ENCODE measurements at places on chromosomes 6 and 20.
A peak's percentile ranks its signal among the peaks of the same experiment; 100 is the strongest.

DNA sequence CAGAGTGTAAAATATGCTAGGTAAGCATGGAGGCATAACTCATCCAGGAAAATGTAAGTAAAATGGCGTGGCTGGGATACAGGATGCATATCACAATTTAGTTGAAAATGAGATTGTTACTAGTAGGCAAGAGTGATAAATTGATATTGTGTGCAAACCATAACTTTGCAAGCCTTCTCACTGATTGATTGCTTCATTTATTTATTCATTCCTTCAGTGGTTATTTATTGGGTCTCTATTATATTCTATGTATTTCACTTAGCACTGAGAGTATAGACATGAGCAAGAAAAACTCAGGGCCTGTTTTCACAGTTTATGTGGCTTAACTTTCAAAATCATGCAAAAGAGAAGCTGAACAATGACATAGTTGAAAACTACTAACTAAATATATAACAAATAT is 241.0 kb upstream of the EYS start:
- no peak for DNase-seq

- no peak for DNase-seq
Measured at GRCh38 chr6:56291302-56291917, 44.0 kb upstream of the COL21A1 start.

GRCh38 chr6:138504764-138505689 is 5.7 kb upstream of the NHSL1 start:
- DNase-seq, result no peak

DNA sequence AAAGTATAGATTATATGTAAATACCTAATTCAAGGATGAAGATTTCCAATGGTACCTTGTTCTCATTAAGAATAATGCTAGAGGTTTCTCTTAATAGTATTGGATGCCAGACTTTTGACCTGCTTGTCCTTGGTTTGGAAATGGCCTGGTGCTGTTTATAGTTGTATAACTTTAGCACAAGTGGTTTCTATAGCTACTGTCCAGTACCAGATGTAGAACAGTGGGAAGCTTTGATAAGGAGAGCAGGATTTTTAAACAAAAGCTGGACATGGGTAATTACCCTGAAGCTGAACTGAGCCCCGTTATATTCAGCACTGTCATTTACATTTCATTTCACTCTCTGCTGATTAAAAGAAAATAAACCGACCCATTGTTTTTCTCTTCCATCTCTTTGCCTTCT is 43.7 kb downstream of the TRMT11 start:
- DNase-seq, result no peak

DNA sequence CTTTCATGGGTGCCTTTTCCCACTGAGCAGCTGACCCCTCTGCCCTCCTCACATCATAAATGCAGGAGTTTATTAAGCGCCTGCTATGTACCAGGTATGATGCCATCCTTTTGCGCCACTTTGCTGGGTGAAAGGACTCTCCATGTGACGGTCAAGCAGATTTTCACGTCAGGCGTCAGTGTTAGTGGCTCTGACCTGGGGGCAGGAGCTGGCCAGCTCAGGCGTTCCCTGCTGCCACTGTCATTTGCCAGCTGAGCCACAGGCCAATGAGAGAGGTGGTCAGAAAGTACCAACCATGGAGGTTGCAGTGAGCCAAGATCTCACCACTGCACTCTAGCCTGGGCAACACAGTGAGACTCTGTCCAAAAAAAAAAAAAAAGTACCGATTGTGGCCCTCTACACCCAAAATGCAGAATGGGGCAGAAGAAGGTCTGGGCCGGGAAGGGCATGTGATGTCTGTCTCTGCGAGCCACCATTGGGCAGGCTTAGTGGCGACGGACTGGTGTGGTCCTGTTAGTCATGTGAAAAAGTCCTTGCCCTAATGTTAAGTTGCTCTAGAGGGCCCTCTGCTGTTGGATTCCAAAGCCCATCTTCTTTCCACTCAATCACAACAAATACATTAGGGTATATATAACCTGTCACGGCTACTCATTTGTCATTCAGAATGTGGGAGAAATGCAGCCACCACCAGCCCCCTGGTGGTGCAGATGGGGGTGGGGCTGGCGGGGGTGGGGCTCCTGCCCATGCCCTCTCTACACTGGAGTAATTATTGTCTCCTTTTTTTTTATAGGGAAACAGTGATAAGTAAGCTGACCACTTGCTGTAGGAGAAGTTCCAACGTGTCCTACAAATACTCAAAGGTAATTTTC is 18.4 kb upstream of the SLC22A1 start:
- no peak for DNase-seq

DNA sequence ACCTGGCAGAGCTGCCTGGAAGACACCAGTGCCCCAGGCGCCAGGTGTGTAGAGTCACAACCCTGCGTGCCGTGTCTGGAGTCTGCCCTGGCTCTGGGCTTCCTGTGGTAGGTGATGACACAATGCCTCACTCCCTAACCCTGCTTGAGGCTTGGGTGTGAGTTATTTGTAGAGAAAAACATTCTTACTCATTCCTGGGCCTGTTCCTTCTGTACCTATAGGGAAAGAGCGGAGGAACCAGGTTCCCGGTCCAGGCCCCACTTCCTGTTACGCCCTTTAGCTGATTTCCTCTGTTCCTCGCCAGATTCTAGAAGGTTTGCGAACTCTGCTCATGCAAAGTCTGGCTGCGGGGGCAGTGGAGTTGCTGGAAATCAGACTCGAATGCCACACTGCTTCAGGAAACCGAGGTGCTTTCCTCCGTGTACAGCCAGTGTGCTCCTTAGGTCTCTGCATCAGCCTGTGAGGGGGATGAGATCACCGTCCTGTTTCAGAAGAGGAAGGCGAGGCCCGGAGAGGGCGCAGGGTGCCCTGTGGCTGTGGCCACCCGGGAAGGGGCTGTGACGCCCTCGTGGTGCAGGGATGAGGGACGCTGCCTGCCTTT is 67.1 kb upstream of the DUSP22 start:
- peak; percentile 41 for DNase-seq

GRCh38 chr20:44526129-44526528 is 4.3 kb upstream of the SERINC3 start:
- DNase-seq, result no peak

GRCh38 chr6:117018771-117019170 is 141.7 kb downstream of the RFX6 start:
- DNase-seq, result no peak

- DNase-seq, result no peak
Measured at GRCh38 chr6:5337573-5337972, 76.3 kb downstream of the FARS2 start.

GRCh38 chr6:46325561-46326530 is 155.1 kb upstream of the ENPP5 start:
- DNase-seq, result no peak

DNA sequence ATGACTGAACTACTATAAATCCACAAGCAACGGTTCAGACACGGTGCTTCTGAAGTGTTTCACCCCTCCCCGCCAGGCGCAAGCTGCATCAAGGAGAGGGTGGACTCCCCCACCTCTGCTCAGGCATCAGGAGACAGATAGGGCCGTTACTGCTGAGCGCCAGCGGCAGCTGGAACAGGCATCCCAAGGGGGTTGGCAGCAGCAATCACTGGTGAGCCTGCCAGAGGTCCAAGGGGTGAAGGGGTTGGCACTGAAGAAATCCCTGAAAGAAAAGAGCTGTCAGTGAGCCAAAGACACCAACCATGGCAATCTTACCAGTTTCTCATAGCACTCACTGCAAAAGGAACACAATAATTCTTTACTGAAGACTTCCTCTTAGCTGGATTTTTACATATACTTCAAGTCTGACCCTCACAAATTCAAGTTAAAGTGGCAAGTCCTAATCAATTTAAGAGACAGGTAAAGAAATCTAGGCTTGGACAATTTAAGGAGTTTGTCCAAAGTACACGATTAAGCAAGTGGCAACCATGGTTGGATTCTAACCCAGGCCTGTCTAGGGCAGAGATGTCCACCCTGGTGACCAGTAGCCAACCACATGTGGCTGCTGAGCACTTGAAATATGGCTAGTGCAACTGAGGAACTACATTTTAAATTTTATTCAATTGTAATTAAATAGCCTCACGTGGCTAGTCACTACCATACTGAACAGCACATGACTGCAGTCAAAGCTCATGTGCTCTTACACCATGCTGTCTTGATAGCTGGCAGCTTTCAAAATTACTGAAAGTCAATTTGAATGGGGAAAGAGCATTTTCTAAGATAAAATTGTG is 21.7 kb upstream of the TBC1D20 start:
- no peak for DNase-seq

- DNase-seq, result no peak
Measured at GRCh38 chr6:113909224-113909856, 52.2 kb downstream of the MARCKS start.

- DNase-seq, result no peak
Measured at GRCh38 chr20:62458275-62459251, 17.2 kb downstream of the GATA5 start.

GRCh38 chr6:14826456-14826855 is 419.4 kb upstream of the JARID2 start:
- no peak for DNase-seq

- no peak for DNase-seq
Measured at GRCh38 chr6:7213416-7213815, 99.6 kb downstream of the SSR1 start.

GRCh38 chr20:44981736-44982406 is 15.6 kb downstream of the STK4 start:
- DNase-seq, result no peak

DNA sequence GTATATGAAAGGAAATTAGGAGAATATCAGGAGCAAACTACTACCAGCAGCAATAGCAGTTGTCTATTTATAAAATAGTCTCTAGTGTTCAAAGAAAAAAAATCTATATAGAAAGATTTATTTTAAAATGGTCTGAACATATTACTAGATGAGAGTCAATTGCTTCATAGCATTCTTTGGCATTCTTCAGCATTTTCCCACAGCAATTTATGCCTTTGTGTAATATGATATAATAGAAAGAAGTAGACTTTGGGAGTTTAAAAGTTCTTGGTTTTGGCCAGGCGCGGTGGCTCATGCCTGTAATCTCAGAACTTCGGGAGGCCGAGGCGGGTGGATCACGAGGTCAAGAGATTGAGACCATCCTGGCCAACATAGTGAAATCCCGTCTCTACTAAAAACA is 157.0 kb upstream of the PLN start:
- DNase-seq, result no peak

- no peak for DNase-seq
Measured at GRCh38 chr20:15333170-15333569, 995.8 kb upstream of the FLRT3 start.

DNA sequence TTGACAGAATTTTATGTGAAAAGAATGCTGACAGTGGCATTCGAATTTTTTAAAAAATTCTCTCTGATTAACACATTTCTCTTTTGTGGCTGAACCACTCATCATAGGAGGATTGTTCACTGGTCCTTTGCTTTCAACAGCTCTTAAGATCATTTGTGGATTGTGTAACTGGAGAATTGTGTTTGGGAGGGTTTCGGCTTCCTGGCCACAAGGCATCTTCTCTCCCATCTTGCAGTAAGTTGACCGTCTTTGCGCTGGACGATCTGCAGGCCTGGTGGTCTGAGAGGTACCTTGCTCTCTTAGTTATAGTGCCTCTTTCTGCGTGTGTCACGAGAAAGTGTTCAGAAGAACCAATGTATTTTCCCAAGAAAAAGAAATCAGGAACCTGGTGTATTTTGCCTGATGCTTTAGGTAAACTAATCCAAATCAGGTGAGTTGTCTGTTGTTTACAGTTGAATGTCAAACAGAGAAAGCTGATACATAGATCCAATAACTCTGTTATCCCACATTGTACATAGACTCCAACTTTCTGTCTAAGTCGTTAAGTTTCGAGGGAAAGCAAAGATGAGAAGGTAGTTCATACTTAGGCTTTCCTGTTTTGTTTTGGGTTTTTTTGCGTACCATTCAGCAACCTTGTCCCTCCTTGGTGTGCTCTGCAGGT is 14.8 kb upstream of the EXOC2 start:
- DNase-seq, result no peak

GRCh38 chr20:10639077-10639736 is 34.6 kb downstream of the JAG1 start:
- no peak for DNase-seq

DNA sequence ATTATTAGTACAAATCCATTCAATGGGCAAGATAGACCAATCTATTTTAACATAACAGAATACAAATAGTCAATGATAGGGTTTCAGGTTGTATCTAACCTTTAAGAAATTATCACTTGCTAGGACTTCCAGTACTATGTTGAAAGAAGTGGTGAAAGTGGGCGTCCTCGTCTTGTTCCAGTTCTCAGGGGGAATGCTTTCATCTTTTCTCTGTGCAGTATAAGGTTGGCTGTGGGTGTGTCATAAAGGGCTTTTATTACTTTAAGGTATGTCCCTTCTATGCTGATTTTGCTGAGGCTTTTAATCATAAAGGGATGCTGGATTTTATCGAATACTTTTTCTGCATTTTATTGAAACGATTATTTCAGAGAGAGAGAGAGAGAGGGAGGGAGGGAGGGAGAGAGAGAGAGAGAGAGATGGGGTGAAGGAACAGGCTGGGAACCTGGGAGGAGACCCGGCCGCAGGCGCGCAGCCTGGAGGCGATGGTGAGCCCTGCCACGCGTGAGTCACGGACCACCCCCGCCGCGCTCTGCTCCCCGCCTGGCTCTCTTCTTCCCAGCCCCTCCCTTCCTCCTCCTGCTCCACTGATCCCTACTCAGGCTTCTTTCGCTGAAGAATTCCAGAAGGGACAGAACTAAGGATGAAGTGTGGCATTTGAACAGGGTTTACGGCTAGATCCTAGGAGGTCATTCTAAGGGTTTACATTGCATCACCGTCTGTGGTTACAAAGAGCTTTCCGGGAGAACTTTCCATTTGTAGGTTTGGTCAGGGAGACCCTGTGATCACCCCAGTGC is 45.5 kb upstream of the HLA-E start:
- DNase-seq, result no peak

GRCh38 chr6:169558774-169559441 is 142.9 kb downstream of the WDR27 start:
- DNase-seq, result no peak

- no peak for DNase-seq
Measured at GRCh38 chr6:156279261-156279969, 497.8 kb upstream of the ARID1B start.

DNA sequence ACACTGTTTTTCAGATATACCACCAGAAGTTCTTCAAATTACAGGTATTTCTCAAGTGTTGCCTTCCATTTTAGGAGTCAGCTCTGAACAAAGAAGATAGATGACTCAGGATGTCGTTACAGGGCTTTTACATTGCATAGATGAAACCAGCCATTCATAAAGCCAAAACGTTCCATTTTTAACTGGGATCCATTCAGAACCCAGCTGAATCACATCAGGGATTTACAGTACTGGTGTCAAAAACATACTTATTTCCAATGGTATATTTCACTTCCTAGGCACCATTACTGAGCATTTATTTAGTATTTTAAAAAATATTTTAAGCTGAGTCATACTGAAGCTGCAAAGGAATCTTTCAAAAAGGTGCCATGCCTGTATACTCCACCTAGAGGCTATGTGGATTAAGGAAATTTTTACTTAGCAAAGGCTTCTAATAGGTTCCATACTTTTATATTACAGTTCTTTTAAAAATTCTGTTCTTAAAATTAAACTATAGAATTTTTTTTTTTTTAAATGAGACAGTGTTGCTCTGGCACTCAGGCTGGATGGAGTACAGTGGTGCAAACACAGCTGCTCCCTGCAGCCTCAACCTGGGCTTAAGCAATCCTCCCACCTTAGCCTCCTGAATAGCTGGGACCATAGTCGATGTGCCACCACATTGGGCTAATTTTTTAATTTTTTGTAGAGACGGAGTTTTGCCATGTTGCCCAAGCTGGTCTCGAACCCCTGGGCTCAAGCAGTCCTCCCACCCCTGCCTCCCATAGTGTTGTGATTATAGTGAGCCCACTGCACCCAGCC is 2.6 kb downstream of the ASF1A start:
- peak; percentile 47 for DNase-seq
